Cardiac ventricle fibroblast (primary cell): ENCODE measurements at places on chromosomes 3 and 15. TPM values are rescaled to one million over a fixed set of nuclear protein-coding genes. Genes with fewer than 3 reads are reported as not detected.

Gene GOLGA8M
- total RNA-seq, result 0.34 and 1.2 TPM in 2 replicates

Gene TMEM108
- total RNA-seq, result not detected in 2 replicates

Gene PROS1
- total RNA-seq, result 119 and 142 TPM in 2 replicates

Gene C3orf20
- total RNA-seq, result not detected in 2 replicates

Gene MED12L
- 0.05 and 0.06 TPM in 2 replicates for total RNA-seq

Gene MST1R
- 0.34 TPM in 1 of 2 replicates, not detected in the other for total RNA-seq

Gene ALDH1A3
- total RNA-seq, result 59.3 and 74.9 TPM in 2 replicates

Gene TTC21A
- 0.64 and 1.3 TPM in 2 replicates for total RNA-seq

Gene ALPK3
- total RNA-seq, result 0.39 and 0.81 TPM in 2 replicates

Gene COL6A5
- not detected in 2 replicates for total RNA-seq

Gene USP50
- total RNA-seq, result not detected in 2 replicates

Gene FBXO40
- total RNA-seq, result not detected in 2 replicates

Gene CLEC3B
- 52.2 and 56.5 TPM in 2 replicates for total RNA-seq

Gene RETNLB
- not detected in 2 replicates for total RNA-seq

Gene HDGFL3
- 16.0 and 20.0 TPM in 2 replicates for total RNA-seq

Gene CNTN6
- total RNA-seq, result not detected in 2 replicates

Gene TIPIN
- total RNA-seq, result 4.1 and 5.0 TPM in 2 replicates

Gene NAALADL2
- total RNA-seq, result 6.6 and 7.3 TPM in 2 replicates

Gene MASP1
- 0.15 and 1.4 TPM in 2 replicates for total RNA-seq

Gene RBP2
- not detected in 2 replicates for total RNA-seq

Gene STRIT1
- total RNA-seq, result not detected in 2 replicates

Gene NEK11
- 2.6 and 3.2 TPM in 2 replicates for total RNA-seq

Gene RHOV
- not detected in 2 replicates for total RNA-seq

Gene WDR93
- total RNA-seq, result 0.10 TPM in 1 of 2 replicates, not detected in the other

Gene PRKAR2A
- 21.2 and 30.6 TPM in 2 replicates for total RNA-seq

Gene KBTBD13
- not detected in 2 replicates for total RNA-seq

Gene NAA80
- total RNA-seq, result 8.4 and 12.9 TPM in 2 replicates

Gene CCRL2
- 0.62 and 0.83 TPM in 2 replicates for total RNA-seq

Gene PCSK6
- total RNA-seq, result 0.73 and 2.9 TPM in 2 replicates

Gene GOLGA8Q
- 0.06 and 0.78 TPM in 2 replicates for total RNA-seq

Gene PRR20G
- not detected in 2 replicates for total RNA-seq

Gene TBC1D21
- not detected in 2 replicates for total RNA-seq

Gene PAQR5
- total RNA-seq, result 0.94 and 1.5 TPM in 2 replicates

Gene ZNF774
- 0.19 and 0.34 TPM in 2 replicates for total RNA-seq

Gene CPNE9
- total RNA-seq, result not detected in 2 replicates

Gene ZNF662
- 1.1 and 1.4 TPM in 2 replicates for total RNA-seq

Gene MYEF2
- 0.29 TPM in 1 of 2 replicates, not detected in the other for total RNA-seq

Gene TRAK1
- total RNA-seq, result 17.6 and 18.7 TPM in 2 replicates

Gene ISLR
- 259 and 362 TPM in 2 replicates for total RNA-seq

Gene MOBP
- not detected in 2 replicates for total RNA-seq

Gene SERPINI2
- not detected in 2 replicates for total RNA-seq

Gene ZNF501
- 3.8 and 4.6 TPM in 2 replicates for total RNA-seq

Gene GOLGA8R
- 1.2 and 2.3 TPM in 2 replicates for total RNA-seq

Gene TRIM71
- total RNA-seq, result not detected in 2 replicates

Gene C3orf85
- not detected in 2 replicates for total RNA-seq

Gene SERINC4
- not detected in 2 replicates for total RNA-seq

Gene AQP9
- total RNA-seq, result not detected in 2 replicates

Gene LIPC
- 0.20 and 0.75 TPM in 2 replicates for total RNA-seq

Gene SENP5
- total RNA-seq, result 11.2 and 15.3 TPM in 2 replicates

Gene CD200
- total RNA-seq, result 7.8 and 8.7 TPM in 2 replicates

Gene GPX1
- 286 and 311 TPM in 2 replicates for total RNA-seq

Gene CCR3
- not detected in 2 replicates for total RNA-seq

Gene ARPP19
- 55.8 and 60.5 TPM in 2 replicates for total RNA-seq

Gene DMXL2
- 18.4 and 21.9 TPM in 2 replicates for total RNA-seq

Gene CCDC191
- 1.4 and 1.5 TPM in 2 replicates for total RNA-seq

Gene PLA2G4F
- not detected in 2 replicates for total RNA-seq
